ENCODE measurements at places on chromosomes 7 and 10.
A peak's percentile ranks its signal among the peaks of the same experiment; 100 is the strongest.

DNA sequence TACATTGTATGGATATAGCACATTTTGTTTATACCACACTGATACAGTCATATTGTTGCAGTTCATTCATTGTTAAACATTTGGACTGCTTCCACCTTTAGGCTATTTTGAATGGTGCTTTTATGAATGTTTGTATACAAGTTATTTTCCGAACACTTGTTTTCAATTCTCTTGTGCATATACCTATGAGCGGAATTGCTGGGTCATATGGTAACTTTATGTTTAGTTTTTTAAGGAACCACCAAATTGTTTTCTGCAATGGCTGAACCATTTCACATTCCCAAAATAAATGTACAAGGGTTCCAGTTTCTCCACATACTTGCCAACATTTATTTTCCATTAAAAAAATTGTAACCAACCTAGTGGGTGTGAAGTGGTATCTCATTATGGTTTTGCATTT, 4.0 kb upstream of the EXOC4 start:
- no peak for DNase-seq

GRCh38 chr7:71746006-71746405, 614.1 kb downstream of the GALNT17 start:
- DNase-seq, result no peak

- DNase-seq, result no peak
Measured at GRCh38 chr10:119233123-119233820, 25.9 kb downstream of the GRK5 start.

GRCh38 chr7:139358541-139359365, 941 bp upstream of the LUC7L2 start:
- DNase-seq, result peak; percentile 73

- no peak for DNase-seq
Measured at GRCh38 chr10:59896191-59896590, 10.2 kb downstream of the CCDC6 start.

DNA sequence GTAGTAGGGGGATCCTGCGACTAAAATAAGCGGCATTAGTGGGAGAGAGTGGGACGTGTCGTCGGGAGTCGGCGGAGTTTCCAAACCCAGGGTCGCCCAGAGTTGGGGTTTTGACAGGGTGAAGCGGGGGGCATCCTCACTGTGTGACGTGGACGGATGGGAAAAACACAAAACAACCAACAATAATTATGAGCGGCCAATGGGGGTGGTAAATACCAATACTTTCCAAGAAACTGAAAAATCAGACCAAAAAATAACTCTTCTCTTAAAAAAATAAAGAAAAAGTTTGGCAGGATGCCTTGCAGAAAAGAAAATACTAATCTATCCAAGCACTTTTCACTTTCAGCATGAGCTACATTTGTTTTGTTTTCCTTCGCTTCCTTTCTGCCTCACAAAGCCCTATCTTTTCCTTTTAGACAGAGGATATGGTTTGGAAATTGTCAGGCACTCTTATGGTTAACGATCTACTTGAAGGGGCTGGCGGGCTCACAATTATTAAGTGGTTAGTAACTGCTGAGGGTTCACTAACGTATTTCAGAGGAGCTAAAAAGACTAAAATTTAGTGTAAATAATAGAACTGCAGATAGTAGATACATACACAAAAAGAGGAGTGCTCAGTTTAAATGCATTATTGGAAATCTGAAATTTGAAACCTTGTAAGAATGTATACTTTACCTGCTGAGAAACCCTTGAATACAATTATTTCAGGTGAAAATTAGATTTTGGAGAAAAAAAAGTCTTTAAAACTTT, 802 bp upstream of the CDK6 start:
- DNase-seq, result no peak

GRCh38 chr10:76444034-76444800, 1012.8 kb downstream of the LRMDA start:
- DNase-seq, result no peak

DNA sequence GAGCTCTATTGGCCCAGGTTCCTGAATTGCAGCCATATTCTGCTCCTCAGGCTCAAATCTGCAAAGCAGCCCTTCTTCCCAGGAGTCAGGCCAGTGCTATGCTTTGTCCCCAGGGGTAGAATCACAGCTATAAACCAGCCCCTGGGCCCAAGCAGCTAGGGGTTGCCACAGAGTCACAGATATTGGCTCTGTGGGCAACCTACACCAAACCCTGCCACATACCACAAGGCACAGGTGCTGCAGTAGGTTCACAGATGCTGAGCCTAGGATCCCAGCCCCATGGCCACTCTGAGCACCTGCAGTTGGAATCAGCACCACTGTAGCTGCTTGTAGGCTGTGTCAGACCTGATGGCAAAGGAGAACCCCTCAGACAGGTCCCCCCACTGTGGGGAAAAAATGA, 43.1 kb upstream of the CAMK2B start:
- DNase-seq, result peak; percentile 34

- DNase-seq, result peak; percentile 50
Measured at GRCh38 chr10:101565936-101566332, 22.1 kb downstream of the POLL start.

DNA sequence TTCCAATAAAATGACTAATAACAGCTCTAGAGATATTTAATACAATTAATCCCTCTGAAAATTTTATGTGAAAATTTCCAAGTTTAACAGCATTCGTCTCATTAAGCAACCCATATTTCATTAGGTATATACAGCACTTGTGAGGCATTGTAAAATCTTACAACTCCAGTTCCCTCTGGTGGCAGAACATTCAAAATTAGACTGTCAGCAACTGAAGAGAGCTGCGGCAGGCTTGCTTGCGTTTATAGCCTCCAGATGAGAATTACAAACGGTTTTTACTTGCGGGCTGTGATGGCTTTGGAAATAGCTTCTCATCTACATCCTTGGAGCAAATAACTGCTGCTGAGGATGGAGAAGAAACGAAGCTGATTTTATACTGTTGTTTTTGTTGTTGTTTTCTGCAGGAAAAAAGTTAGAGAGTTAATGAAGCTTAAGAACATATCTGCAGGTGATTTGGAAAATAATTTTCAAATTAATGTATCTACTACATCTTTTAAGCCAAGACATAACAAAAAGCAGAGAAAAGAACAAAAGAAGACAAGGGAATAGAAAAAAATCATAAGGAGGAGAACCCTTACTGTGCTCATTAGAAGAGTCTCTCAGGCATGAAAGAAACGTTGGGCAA, 171.3 kb downstream of the MAGI2 start:
- DNase-seq, result peak; percentile 44

DNA sequence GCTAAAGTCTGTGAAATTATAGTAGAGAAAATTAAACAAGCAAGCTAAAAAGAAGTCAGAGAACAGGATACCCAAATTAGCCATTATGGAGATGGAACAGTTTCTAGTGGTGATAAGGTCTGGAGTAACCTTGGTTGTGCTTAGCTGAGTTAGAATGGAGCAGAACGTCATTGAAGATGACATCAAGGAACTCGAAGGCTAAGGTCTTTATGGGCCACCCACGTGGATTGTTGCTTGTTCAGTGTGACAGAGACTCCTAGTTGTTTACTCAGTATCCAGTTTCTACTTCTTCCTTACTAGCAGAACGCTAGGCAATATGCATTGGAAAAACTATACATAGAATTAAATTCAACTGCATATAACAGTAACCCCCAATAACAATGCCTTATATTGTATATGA, 39.7 kb downstream of the AHCYL2 start:
- no peak for DNase-seq

DNA sequence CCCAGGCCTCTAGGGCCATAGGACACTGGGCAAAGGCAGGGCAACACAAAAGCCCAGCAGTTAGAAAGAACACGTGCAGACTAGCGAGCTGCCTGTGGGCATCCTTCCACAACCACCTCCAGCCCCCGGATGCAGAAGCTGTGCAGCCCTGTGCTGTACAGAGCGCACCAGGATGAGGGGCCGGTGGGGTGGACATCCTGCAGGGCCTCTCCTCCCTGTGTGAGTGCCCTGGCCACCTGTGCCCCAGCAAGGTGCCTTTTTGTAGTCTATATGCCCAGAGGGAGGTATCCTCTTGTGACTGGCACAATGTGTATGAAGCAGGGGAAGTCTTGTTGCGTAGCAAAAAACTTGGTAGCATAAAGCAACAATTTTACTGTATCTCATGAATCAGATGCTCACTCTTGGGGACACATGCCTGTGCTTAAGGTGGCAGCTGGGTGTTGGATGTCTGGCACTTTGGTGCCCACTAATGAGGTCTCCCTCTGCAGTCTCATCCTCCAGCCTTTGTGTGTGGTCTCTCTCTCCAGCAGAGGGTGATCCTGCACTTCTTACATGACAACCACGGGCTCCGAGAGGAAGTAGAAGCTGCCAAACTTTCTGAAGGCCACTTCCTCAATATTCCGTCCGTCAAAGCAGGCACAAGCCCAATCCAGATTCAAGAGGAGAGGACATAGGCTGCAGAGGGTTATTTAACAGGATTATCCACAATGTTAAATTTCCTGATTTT, 8.7 kb downstream of the NCAPG2 start:
- peak; percentile 45 for DNase-seq

- DNase-seq, result no peak
Measured at GRCh38 chr10:17479015-17479615, 24.7 kb upstream of the ST8SIA6 start.

- DNase-seq, result no peak
Measured at GRCh38 chr7:114539575-114539974, 125.0 kb downstream of the FOXP2 start.

- no peak for DNase-seq
Measured at GRCh38 chr10:47452495-47453140, 31.3 kb downstream of the ANXA8 start.

DNA sequence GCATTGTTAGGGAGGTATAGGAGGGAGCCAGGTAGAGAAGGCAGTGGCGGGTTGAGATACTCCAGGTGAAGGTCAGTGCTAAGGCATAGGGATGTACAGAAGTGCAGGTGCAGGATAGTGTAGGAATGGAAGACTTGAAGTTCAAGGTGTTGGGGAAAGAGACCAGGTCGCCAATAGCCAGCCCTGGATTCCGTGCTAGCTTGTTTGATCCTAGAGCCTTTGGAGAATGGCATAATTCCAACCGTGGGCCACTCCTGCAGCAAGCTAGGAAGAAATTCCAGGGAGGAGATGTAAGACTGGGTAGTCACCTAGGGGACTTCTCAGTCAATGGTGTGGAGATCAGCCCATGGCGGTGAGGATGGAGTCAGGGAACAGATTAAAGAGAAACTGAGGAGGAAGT, 272.7 kb downstream of the RPS24 start:
- no peak for DNase-seq

DNA sequence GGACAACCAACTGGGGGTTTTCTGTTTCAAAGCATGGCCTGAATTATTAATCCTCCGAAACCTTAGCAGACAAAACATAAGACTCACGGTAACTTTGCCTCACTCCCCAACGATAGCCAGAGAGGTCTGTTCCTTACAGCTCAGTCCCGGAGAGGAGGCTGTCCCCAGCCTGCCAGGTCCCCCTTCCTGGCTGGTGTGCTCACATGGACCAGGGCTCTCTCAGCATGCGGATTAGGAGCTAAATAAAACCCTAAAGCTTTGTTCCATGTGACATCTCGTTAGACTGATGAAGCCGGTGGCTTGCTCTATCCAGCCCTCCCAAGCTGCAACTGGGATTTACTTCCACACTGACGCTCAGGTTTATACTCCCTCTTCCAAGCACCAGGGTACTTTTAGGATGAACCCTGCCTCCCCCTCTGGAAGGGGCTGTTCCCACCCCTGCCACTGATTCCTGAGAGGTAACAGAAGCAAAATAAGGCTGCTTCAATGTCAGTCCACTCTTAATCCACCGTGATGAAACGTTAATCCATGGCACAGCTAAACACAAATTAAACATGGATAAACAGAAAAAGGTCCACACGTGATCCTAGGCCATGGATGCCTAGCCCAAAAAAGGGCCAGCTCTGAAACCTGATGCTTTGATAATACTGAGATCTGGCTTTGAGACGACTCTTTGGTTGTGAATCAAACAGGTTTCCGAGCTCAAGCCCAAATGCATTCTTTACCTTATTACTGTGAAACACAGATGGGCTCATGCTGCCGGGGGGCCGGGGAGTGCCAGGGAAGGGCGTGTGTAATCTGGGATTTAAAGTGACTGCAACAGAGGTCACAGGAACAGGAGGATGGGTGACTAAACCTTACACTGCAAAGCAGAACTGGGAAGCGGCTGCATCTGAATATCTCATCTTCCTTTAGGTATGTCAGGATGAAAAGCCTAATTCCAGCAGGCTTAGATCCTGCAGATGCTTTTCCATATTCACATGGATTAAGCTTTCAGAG, 86.2 kb downstream of the ZRANB1 start:
- DNase-seq, result no peak

- DNase-seq, result peak; percentile 95
Measured at GRCh38 chr7:55254596-55255495, 110.3 kb upstream of the LANCL2 start.

DNA sequence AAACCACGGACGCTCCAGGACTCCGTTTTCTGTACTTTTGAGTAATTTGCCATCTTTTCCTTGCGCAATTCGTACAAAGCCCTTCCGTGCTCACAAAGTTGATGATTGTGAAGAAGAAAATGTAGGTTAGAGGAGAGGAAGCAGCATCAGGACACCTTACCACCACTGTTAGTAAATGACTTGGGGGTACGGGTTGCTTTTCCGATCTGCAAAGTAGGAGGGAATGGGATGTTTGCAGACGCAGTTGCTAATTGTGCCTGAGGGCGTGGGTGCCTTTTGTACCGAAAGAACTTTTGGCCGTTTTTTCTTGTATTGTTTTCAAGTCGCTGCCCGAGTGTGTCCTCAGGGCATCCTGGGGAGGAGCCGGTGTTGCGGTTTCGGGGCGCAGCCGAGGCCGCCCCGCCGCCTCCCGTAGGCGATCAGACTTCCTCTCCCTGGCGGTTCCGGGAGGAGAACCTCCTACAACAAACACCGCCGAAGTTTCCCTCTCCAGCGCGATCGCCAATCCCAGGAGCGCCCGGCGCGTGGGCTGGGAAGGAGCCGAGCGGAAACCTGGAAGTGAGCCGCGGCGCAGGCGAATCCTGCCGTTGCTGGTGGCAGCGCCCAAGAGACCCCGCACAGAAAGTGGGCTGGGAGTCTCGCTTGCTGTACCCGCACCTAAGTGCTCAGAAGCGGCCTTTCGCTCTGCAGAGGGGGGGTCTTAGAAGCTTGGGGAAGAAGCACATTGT, 1.0 kb downstream of the PRR15 start:
- peak; percentile 34 for DNase-seq

- no peak for DNase-seq
Measured at GRCh38 chr10:30502266-30503060, 68.5 kb downstream of the MAP3K8 start.

DNA sequence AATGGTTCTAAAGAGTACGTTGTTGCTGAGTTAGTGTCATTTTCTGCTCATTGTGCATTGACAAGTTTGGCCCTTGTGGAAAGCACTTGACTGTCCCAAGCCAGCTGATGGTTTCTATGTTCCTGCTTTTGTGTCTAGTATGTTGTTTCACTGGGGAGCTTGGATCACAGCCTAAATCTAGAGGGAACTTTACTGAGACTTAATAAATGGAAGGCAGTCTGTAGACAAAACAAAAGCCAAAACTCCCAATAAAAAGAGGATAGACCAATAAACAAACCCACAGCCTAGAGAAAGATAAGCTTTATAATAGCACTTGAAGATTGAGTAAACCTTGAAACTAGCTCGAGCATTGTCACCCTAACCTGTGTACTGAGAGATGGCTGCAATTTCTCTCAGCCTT, 196.8 kb downstream of the ADRA2A start:
- DNase-seq, result no peak

Data from posterior cingulate gyrus (tissue), 11 donors.